T-helper 17 cell (primary cell): ENCODE measurements at places on chromosomes 11 and 22. TPM values are rescaled to one million over a fixed set of nuclear protein-coding genes. Genes with fewer than 3 reads are reported as not detected.

DNA sequence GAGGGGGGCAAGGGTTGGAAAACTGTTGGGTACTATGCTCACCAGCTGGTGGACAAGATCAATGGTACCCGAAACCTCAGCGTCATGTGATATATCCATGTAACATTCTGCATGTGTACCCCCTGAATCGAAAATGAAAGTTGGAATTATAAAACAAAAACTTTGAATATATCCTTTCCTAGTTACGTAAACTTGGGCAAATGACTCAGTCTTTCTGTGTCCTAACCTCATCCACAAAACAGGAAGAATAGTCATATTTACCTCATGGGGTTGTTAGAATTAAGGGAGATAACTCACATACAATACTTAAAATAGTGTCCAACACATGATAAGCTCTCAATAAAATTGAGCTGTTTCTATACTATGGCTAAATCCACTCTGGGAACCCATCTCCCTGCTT lies 620.1 kb upstream of the KIRREL3 start:
- H3K27me3 ChIP-seq, result no peaks in the 10 kb centered on the region
- no peak overlapping the region for H3K27ac ChIP-seq
- H3K4me1 ChIP-seq, result peaks cover 3% of the 10 kb centered on the region
- no peaks in the 10 kb centered on the region for H3K36me3 ChIP-seq
- DNase-seq, result no peak
- no peak overlapping the region for H3K4me3 ChIP-seq

- no peak for DNase-seq
- peaks cover 5% of the 10 kb centered on the region for H3K36me3 ChIP-seq
Observed at GRCh38 chr11:104633226-104633625, 265.0 kb downstream of the CASP12 start.

DNA sequence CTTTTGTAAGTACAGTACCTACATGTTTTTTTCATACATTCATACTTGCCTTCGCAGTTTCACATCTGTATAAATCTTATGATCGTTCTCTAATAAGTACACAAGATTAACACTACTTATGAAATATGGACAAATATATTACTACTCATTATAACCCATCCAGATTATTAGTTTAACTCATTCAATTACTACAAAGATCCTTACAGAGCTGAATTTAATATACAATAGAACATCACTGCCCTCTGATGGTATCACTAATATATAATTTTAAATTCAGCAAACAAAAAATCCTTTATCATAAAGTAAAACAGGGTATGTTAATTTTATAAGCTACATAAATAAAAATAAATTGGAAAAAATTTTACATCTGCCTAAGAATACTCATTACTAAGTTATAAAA lies 7.4 kb downstream of the SVIP start:
- H3K27me3 ChIP-seq, result no peaks in the 10 kb centered on the region
- H3K4me3 ChIP-seq, result no peak overlapping the region
- peaks cover 2% of the 10 kb centered on the region for H3K4me1 ChIP-seq
- peaks cover 2% of the 10 kb centered on the region for H3K36me3 ChIP-seq

LDHAL6A gene
- not detected for total RNA-seq

MMP13 gene
- total RNA-seq, result not detected

OR8D1 gene
- total RNA-seq, result not detected

CWC15 gene
- total RNA-seq, result 77.0 TPM

C11orf91 gene
- not detected for total RNA-seq

OR10G8 gene
- total RNA-seq, result not detected

MS4A6E gene
- total RNA-seq, result not detected

SSH3 gene
- total RNA-seq, result 17.8 TPM
